NCI-H1105 (cell line): ENCODE measurements at places on chromosomes 5 and 9.

DNA sequence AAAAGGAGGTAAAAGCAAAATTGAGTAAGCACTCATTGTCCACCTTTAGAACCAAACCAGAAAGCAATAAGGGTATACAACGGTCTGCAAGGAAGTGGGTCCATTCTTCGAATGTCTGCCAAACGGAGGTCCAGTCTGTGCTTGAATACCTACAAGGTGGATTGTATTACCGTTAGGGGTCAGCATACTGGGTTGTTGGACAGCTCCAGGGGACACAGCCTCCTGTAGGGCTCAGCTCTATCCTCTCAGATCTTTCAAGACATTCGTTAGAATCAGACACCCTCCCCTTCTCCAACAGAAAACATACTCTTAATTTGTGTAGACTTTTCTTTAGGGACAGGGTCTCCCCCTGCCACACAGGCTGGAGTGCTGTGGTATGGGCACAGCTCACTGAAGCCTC is 5.5 kb downstream of the ASTN2 start:
- no peak for DNase-seq

DNA sequence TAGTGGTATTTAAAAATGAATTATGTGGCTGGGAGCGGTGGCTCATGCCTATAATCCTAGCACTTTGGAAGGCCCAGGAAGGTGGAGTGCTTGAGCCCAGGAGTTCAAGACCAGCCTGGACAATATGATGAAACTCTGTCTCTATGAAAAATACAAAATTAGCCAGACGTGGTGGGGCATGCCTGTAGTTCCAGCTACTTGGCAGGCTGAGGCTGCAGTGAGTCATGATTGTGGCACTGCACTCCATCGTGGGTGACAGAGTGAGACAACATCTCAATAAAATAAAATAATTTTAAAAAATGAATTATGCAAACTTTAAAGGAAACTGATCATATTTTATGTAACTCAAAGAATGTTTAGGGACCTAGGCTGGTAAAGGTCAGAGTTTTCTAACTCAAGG is 310.8 kb upstream of the DMRT1 start:
- no peak for DNase-seq

- no peak for DNase-seq
Measured at GRCh38 chr9:94649100-94649819, 9.9 kb upstream of the FBP1 start.

GRCh38 chr5:151224372-151224771 is 480 bp upstream of the CCDC69 start:
- DNase-seq = no peak

DNA sequence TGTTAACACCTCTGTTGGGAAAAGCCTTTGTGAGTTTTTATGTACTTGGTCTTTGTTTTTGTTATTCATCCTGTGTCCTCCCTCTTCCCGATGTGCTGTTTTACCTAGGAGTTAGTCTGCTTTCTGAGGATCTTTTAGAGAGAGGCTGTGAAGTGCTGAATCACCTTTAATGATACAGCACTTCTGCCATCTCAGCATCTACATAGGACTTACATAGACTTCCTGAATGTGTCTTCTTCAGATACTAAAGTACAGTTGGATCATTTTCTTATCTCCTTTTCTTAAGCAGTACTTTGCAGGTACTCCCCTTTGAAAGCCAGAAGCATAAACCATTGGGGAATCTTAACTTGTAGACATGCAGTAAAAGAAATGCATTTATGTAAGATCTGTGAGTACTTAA is 31.5 kb downstream of the OTULIN start:
- no peak for DNase-seq

DNA sequence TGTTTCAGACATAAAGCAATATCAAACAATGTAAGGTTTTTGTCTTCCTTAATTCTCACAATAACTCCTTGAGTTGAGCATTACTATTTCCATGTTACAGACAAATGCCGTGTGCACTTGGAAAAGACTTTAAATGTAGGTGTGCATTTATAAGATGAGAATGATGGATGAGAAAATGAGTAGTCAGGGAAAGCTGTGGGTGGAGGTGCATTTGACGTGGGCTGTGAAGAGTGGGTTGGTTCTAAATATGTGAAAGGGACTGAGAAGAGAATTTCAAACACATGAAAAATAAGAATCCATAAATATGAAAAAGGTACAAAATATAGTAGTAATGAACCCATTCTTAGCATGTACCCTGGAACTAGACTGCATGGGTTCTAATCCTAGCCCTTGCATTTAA is 171.6 kb upstream of the PPP2R2B start:
- no peak for DNase-seq

DNA sequence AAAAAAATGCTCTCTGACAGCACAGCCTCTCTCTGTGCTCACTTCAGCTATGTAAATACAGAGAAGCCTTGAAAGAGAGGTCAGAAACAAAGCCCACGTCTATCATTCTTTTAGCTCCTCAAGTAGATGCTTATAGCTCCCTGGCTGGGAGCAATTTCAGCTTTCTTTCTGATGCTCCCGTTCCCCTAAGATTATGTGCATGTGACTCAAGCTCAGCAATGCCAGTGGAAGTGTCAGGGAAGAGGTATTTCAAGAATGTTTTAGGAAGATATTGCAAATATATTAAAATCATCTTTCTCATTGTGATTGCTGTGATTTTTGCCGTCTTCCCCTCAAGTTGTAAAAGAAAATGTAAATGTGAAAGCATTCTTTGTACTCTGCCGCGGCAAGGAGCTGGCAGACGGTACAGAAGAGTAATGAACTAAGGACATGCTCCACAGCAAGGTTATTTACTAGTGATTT is 1353.7 kb upstream of the ACO1 start:
- DNase-seq = no peak

DNA sequence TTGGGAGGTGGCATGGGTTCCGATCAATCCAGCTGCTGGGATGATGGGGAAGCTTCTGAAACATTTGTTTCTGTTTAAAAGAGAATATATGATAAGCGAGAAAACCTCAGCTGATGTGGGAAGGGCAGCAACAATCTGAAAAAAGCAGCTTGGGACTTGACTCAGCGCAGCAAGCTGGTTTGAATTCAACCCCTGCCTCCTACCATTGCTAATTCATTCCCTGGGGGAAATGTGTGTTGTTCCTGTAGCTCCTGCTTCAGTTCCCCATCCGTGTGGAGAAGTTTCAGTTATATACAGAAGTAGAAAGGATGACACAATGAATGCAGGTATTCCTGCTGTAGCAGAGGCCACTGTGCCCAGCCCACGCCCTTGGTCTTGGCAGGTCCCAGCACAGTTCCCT is 145.1 kb downstream of the NXNL2 start:
- no peak for DNase-seq

DNA sequence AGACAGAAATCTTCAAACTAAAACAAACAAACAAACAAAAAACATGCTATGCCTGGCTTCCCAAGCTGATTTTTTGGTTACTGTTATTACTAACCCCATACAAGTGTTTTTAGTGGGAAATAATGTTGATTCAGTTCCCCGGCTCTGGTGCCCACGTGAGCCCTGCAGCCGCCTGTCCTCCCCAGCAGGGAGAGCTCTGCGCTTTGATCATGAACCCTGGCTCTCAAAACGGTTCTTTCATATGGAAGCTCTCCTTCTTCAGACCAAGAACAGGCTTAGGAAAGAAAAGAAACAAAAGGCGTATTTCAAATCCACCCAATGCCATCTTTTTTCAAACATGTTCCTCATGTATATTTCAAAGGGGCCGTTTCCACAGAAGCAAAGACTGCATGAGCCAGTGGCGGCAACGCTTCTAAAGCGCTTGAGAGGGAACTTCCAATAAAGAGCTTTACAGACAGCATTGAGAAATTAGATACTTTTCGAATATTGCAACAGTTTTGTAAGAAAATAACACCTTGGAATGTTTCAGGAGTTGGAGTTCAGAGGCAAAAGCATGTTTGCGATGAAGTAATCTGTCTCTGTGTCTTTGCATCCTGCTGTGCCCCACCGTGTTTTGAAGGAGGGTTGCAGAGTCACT is 74.8 kb downstream of the ICE1 start:
- peak; percentile 48 for DNase-seq

GRCh38 chr5:8851101-8851500 is 694.8 kb downstream of the SEMA5A start:
- no peak for DNase-seq

- DNase-seq = no peak
Measured at GRCh38 chr5:16907270-16907669, 28.8 kb downstream of the MYO10 start.

GRCh38 chr5:79844571-79844970 is 146.5 kb downstream of the MTX3 start:
- no peak for DNase-seq

GRCh38 chr5:109844695-109845094 is 155.0 kb downstream of the MAN2A1 start:
- no peak for DNase-seq

- no peak for DNase-seq
Measured at GRCh38 chr5:136511046-136511445, 145.7 kb upstream of the TRPC7 start.

DNA sequence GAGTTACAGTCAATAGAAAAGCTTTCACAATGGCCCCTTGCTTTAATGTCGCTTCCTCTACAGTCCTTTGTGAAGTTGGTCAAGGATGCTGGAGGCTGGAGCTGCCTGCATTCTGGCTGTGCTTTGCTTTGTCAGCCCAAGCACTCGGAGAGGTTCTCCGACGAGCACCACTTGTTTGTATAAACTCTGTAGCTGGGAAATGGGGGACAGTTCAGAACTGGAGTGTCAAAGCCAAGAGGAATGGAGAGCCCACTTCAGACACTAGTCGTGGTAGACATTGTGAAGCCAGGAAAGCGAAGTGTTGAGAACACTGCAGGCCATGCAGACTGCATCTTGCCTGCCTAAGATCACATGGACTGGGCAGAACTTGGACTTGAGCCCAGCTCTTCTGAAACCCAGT is 330.3 kb downstream of the GADD45G start:
- no peak for DNase-seq

GRCh38 chr9:112135706-112136105 is 39.4 kb downstream of the SUSD1 start:
- DNase-seq = peak; percentile 45

- DNase-seq = no peak
Measured at GRCh38 chr5:40436535-40437237, 243.0 kb upstream of the PTGER4 start.

DNA sequence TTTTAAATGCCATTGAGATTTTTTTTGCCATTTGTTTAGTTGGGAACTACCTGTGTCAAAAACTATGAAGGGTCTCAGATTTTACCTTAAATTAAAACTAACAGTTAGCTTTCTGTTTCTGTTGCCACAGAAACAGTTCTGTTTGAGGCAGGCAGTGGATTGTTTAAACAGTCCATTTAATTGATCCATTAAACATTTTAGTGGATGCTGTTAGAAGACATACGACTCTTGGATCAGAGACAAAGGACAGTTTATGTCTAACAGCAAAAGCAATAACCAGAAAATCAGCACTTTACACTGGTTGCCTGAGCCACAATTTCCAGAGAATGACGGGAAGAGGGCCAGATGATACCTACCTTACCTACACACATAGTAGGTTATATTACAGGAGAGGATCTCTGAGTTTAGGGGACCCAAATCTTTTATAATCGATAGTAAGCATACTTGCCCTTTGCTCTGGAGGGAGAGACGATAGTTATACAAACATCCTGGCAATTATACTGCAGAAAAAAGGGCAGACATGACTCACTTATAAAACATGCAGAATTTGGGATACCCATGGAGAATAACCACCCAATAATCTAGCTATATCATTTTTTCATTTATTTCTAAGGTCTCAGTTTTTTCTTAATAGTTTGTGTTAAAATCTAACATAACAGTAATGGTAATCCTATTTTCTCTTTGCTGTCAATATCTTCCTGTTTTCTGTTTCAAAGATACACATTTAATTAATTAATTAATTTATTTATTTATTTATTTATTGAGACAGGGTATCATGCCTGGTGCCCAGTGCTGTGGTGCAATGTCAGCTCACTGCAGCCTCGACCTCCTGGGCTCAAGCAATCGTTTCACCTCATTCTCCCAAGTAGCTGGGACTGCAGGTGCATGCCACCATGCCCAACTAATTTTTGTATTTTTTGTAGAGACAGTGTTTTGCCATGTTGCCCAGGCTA is 136.7 kb upstream of the TNFAIP8 start:
- DNase-seq = no peak

DNA sequence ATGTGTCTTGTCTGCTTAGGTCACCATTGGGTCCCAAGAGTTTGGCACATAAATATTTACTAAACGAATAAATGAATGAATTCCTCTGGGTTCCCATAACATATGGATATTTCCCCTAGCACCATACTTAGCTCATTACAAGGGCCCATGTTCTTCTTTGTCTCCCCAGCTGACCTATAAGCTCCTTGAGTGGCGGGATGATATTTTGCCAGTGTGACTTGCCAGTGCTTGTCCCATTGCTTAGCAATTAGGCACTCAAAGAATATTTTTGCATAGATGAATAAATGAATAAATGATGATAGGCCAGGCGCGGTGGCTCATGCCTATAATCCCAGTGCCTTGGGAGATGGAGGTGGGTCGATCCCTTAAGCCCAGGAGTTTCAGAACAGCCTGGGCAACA is 16.9 kb upstream of the CTNNA1 start:
- no peak for DNase-seq

GRCh38 chr9:14165376-14166035 is 148.4 kb downstream of the NFIB start:
- peak; percentile 77 for DNase-seq

- DNase-seq = no peak
Measured at GRCh38 chr9:93491593-93492232, 38.3 kb upstream of the FAM120AOS start.

GRCh38 chr5:127665641-127666040 is 16.8 kb downstream of the CTXN3 start:
- DNase-seq = no peak

DNA sequence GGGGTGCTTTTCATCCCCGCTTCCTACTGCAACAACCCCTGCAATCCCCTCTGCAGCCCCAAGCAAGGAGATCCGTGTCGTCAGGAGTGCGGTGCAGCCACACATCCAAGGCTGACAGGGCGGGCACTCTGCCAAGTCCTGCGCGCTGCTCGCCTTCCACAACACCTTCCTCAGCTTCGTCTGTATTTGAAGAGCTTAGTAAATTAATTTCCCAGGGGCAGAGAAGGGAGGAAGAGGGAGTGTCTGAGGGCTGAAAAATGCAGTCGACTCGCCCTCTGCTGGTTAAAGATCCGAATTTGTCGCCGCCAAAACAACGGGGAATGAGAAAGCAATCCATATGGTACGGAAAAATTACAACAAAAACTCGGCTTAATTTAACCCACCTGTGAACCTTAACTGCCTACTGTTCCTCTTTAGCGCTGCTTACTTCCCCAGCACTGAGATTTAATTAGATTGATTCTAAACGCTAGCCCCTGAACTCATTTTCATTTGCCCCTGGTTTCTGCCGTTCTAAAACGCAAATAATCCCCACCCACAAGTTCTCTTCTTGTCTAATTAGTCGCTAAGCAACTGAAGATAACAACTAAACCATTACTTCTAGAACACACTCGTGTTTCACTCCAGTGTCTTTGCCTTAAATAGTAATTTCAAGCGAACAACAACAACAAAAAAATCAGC is 10.9 kb upstream of the PCDHB1 start:
- peak; percentile 84 for DNase-seq
